ENCODE measurements at places on chromosomes 5 and 9. TPM values are rescaled to one million over a fixed set of nuclear protein-coding genes. Genes with fewer than 3 reads are reported as not detected.

GRCh38 chr9:114263853-114264510 is 58.9 kb upstream of the ORM1 start:
- H3K4me1 ChIP-seq = no peaks in the 10 kb centered on the region
- no peak overlapping the region for H3K4me3 ChIP-seq
- H3K27ac ChIP-seq = no peak overlapping the region
- H3K27me3 ChIP-seq = no peaks in the 10 kb centered on the region
- H3K36me3 ChIP-seq = no peaks in the 10 kb centered on the region

- H3K4me3 ChIP-seq = no peak overlapping the region
- DNase-seq = no peak
- H3K27ac ChIP-seq = no peak overlapping the region
- no peaks in the 10 kb centered on the region for H3K36me3 ChIP-seq
- no peaks in the 10 kb centered on the region for H3K4me1 ChIP-seq
These were observed 1.5 kb downstream of the LCN2 start for GRCh38 chr9:128150594-128151308.

Gene UGT3A2
- total RNA-seq = not detected

Gene ARSK
- 28.2 TPM for total RNA-seq

Gene CATSPER3
- not detected for total RNA-seq

Gene DIAPH1
- 69.4 TPM for total RNA-seq

Gene FUT7
- not detected for total RNA-seq

GRCh38 chr9:88287972-88288371 is 100.3 kb upstream of the SPIN1 start:
- no peaks in the 10 kb centered on the region for H3K4me1 ChIP-seq
- no peaks in the 10 kb centered on the region for H3K27me3 ChIP-seq
- H3K36me3 ChIP-seq = no peaks in the 10 kb centered on the region
- no peak for DNase-seq
- no peak overlapping the region for H3K27ac ChIP-seq
- H3K4me3 ChIP-seq = no peak overlapping the region

Gene GAS1
- 81.6 TPM for total RNA-seq

- no peak overlapping the region for H3K4me3 ChIP-seq
- no peaks in the 10 kb centered on the region for H3K36me3 ChIP-seq
- no peaks in the 10 kb centered on the region for H3K4me1 ChIP-seq
These were observed 6.5 kb downstream of the TBC1D2 start for GRCh38 chr9:98248737-98249474.

Gene PCDHGC5
- total RNA-seq = 3.5 TPM

GRCh38 chr9:134414900-134415425 is 88.7 kb downstream of the RXRA start:
- H3K27ac ChIP-seq = peak overlapping the region; percentile 63
- no peaks in the 10 kb centered on the region for H3K36me3 ChIP-seq
- peaks cover 11% of the 10 kb centered on the region for H3K4me1 ChIP-seq
- no peak overlapping the region for H3K4me3 ChIP-seq

Gene C9
- not detected for total RNA-seq

Gene FAM153A
- total RNA-seq = not detected

DNA sequence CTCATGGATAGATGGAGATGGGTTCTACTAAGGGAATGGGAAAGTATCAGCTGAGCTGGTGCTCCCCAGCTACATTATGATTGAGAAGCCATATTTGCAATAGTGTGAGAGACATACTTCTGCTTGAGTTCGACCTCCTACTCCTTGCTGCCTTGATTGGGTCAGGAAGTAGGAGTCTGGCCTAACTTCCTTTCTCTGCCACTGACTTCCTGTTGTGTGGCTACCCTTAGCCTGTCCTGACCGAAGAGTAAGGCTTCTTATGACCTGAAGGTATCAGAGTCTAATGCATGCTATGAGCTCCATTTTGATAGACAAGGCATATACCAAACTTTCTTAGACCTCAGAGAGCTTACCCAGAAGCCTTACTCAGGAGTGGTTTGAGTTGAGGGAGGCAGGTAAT is 53.9 kb downstream of the OSTF1 start:
- no peaks in the 10 kb centered on the region for H3K4me1 ChIP-seq
- no peaks in the 10 kb centered on the region for H3K27me3 ChIP-seq
- no peak overlapping the region for H3K27ac ChIP-seq
- DNase-seq = no peak
- no peaks in the 10 kb centered on the region for H3K36me3 ChIP-seq
- no peak overlapping the region for H3K4me3 ChIP-seq

- no peaks in the 10 kb centered on the region for H3K36me3 ChIP-seq
- DNase-seq = no peak
- no peak overlapping the region for H3K4me3 ChIP-seq
- H3K27ac ChIP-seq = no peak overlapping the region
- H3K4me1 ChIP-seq = no peaks in the 10 kb centered on the region
- no peaks in the 10 kb centered on the region for H3K27me3 ChIP-seq
These were observed 86.5 kb downstream of the HCN1 start for GRCh38 chr5:45609661-45610060.

- H3K4me1 ChIP-seq = peaks cover 41% of the 10 kb centered on the region
- H3K36me3 ChIP-seq = no peaks in the 10 kb centered on the region
- H3K4me3 ChIP-seq = no peak overlapping the region
- peak overlapping the region; percentile 88 for H3K27ac ChIP-seq
- DNase-seq = peak; percentile 71
These were observed 71.0 kb upstream of the EQTN start for GRCh38 chr9:27367921-27368315.

- no peaks in the 10 kb centered on the region for H3K4me1 ChIP-seq
- H3K36me3 ChIP-seq = no peaks in the 10 kb centered on the region
- no peaks in the 10 kb centered on the region for H3K27me3 ChIP-seq
- H3K4me3 ChIP-seq = no peak overlapping the region
These were observed 58.5 kb downstream of the PPIC start for GRCh38 chr5:122978068-122978467.

Gene SLC34A1
- not detected for total RNA-seq

DNA sequence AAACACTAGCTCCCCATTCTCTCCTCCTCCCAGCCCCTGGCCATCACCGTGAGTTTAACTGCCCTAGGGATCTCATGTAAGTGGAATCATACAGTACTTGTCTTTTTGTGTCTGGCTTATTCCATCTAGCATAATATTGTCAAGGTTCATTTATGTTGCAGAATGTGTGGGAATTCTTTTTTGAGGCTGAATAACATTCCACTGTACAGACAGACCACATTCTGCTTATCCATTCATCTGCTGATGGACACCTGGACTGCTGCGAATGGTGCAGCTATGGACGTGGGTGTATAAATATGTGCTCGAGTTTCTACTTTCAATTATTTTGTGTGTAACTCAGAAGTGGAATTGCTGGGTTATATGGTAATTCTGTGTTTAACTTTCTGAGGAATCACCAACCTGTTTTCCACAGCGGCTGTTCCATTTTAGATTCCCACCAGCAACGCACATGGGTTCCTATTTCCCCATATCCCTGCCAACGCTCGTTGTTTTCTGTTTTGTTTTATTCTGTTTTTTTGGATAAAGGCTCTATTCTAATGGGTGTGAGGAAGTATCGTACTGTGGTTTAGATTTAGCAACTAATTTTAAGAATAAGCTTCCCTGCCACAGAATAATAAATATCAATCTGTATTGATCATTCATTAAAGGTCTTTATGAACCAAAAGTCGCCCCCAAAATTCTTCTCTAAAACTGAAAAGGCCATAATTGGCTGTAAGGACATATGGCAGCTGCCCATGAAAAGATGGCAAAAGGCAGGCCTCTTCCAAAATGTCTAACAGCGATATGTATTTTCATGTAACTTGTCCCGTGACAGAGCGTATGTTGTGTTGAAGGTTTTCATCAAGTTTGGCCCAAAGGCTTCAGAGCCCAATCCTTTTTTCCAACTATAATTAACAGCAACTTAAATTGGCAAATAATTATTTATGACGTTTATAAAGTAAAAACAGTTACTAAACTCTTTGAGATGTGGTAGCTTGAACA is 70.3 kb downstream of the DAP start:
- no peak overlapping the region for H3K4me3 ChIP-seq
- no peaks in the 10 kb centered on the region for H3K27me3 ChIP-seq
- H3K4me1 ChIP-seq = no peaks in the 10 kb centered on the region
- no peak overlapping the region for H3K27ac ChIP-seq

DNA sequence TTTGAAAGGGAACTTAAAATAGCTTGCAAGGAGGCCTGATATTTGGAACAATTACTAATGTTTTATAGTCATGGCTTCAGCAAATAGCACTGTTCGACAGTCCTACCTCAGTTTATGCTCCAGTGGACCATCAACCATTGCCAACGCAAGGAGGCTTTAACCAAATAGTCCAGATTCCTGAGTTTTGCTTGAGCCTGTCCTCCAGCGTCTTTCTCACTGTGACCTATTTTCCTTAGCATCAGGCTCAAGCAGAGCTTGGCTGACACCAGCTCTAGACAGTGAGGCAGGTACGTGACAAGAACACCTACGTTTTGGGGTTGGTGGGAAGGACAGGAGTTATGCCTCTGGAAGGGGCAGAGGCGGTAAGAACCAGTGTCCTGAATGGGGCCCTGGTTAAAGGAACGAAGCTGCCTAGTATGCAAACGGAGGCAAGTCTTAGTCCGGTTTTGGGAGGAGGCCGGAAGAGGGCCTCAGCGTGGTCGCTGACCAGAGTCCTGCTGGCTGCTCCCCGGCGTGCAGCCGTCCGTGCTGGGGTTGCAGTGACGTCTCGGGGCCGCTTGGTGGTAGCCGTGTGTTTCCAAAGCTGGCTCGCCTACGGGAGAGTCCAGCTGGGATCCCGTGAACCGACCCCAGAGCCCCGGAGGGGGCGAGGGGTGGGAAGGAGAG is 998 bp upstream of the FGF18 start:
- H3K4me3 ChIP-seq = peak overlapping the region; percentile 29
- no peaks in the 10 kb centered on the region for H3K27me3 ChIP-seq
- H3K36me3 ChIP-seq = no peaks in the 10 kb centered on the region
- peaks cover 18% of the 10 kb centered on the region for H3K4me1 ChIP-seq
- H3K27ac ChIP-seq = no peak overlapping the region
- DNase-seq = peak; percentile 87

DNA sequence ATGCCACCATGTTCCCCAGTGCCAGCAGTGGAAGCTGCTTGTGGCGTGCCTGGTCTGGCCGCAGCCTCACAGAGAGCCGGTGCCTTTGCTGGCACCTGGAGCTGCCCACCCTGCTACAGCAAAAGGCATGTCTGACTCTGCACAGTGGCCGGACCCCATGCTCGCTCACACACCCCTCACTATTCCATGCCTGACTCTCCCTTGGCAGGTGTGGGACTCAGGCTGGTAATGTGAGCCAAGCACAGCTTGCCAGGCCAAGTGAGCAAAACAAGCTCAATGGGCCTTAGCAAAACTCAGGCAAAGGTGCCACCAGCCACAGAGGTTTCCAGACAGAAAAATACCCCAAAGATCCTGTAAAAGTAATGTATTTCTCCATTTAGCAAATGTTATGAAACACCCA is 15.5 kb downstream of the GNA14 start:
- no peak overlapping the region for H3K4me3 ChIP-seq
- H3K4me1 ChIP-seq = no peaks in the 10 kb centered on the region
- DNase-seq = no peak
- H3K36me3 ChIP-seq = no peaks in the 10 kb centered on the region
- no peak overlapping the region for H3K27ac ChIP-seq

DNA sequence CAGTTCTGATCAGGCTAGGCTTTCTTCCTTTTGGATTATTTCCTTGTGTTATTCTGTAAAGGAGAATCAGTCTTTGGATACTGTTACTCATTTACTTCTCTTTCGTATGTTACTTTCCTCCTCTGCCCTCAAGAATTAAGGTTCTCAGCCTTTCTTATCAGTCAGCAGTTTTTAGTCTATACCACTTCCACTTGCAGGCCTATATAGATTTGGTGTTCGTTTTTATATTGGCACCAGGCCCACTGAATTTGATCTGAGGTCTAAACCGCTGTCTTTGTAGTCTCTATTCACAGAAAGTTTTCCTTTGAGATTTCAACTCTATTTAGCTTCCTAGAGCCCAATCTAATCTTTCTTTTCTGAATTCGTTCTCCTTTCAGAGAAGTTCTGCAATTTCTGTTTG is 62.8 kb downstream of the ERBIN start:
- no peaks in the 10 kb centered on the region for H3K4me1 ChIP-seq
- no peak overlapping the region for H3K27ac ChIP-seq
- H3K36me3 ChIP-seq = no peaks in the 10 kb centered on the region

DNA sequence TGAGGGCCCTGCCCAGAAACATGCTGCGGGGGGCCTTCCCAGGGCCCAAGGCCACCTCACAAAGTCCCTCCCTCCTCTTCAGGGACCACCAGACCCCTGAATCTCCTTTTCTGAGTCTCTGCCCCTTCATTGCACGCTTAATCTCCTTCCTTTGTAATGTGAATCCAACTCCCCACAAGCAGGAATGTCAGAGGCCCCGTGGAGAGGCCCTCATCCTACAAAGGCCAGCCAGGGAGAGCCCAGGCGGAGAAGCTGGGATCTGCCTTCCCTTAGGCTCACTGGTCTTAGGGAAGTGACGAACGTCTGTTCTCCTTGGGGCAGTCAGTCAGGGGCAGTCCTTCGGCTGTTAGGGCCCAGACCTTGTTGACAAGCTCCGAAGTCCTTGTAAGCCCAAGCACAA is 2.3 kb downstream of the SMIM33 start:
- H3K4me1 ChIP-seq = no peaks in the 10 kb centered on the region
- no peak for DNase-seq
- peak overlapping the region; percentile 51 for H3K27ac ChIP-seq
- no peaks in the 10 kb centered on the region for H3K27me3 ChIP-seq
- no peaks in the 10 kb centered on the region for H3K36me3 ChIP-seq

DNA sequence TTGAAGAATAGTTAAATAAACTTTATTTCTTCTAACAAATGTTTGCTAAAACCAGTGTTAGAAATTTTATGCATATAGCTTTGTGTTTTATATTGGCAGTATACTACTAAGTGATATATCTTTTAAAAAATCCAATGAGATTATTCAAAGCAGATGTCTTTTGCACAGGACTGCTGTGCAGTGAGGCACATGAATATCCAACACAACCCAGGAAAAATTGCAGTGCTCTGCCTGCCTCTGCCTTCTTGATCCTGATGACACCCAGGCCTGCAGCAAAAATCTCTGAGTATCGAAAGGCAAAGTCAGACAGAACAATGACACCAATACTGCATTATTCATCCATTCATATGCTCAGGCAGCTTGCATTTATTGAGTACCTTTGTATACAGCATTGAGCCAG is 1076.5 kb upstream of the ARRDC3 start:
- no peak for DNase-seq
- H3K27ac ChIP-seq = no peak overlapping the region
- no peaks in the 10 kb centered on the region for H3K4me1 ChIP-seq
- no peaks in the 10 kb centered on the region for H3K27me3 ChIP-seq

GRCh38 chr5:117177302-117177701 is 602.7 kb upstream of the SEMA6A start:
- no peak overlapping the region for H3K27ac ChIP-seq
- no peaks in the 10 kb centered on the region for H3K4me1 ChIP-seq
- H3K36me3 ChIP-seq = no peaks in the 10 kb centered on the region
- no peak overlapping the region for H3K4me3 ChIP-seq
- H3K27me3 ChIP-seq = no peaks in the 10 kb centered on the region

Data from uterus (tissue), 4 donors.